ENCODE measurements at places on chromosomes 3 and 15.

- peak; percentile 100 for ATAC-seq
Measured at GRCh38 chr15:26355472-26356074, 417.3 kb downstream of the GABRB3 start.

DNA sequence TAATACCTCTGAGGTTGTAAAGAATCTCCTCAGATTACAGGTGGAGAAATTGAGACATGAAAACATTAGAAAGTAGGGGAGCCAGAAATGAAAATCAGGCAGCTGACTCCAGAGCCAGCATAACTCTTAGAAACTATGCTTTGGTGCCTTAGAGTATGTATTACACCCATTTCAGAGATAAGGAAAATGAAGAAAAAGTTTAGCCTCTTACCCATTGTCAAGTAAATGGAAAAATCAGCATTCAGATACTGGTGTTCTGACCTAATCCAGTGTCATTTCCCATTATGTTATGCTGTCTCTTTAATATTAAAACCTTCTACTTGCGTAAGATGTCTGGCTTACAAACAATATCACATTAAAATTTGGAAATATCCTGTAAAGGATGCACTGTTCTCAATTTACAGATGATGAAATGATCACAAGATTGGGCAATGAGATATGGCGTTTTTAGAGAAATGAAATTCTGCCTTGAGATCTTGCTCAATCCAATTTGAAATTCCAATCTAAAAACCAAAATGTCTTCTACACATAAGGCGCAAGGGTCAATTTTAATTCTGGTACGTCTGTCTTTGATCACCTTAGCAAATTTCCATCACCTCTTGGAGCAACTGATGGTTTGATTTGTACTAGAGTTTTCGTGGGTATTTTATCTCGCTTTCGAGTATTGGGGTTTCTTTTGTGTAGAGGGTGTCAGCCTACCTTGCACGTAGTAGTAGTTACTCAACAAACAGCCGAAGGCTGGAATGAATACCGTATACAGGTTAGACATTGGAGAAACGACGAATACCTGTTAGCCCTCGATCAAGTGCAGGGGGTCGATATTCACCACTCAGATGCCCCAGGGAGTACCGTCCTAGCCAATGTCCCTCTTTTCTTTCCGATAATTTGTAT, 902 bp upstream of the ZCWPW2 start:
- ATAC-seq = no peak

- no peak for ATAC-seq
Measured at GRCh38 chr15:86654501-86654900, 574.8 kb downstream of the AGBL1 start.

DNA sequence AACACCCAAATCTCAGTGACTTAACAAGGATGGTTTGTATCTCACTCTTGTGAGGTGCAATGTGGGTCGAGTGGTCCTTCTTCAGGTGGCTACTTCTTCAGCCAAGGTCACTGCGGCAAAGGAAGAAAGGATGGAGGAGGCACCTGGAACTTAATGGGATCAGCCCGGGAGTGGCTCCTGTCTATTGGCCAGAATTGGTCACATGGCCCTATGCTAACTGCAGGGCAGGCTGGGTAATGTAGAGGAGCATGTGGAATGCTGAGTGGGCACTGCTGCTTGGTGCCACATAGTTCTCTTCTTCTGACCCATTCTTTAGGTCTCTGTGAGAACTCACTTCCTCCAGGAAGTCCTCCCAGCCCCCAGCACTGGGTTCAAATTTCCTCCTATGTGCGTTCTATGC, 20.3 kb upstream of the FAM3D start:
- no peak for ATAC-seq

- peak; percentile 13 for ATAC-seq
Measured at GRCh38 chr15:70469651-70470555, 293.5 kb downstream of the UACA start.

GRCh38 chr3:148716657-148717056, 19.0 kb downstream of the AGTR1 start:
- ATAC-seq = no peak

All from motor neuron (in vitro differentiated cells).